ENCODE measurements at places on chromosomes 4 and X.

GRCh38 chr4:4341861-4342650 lies 44.8 kb upstream of the NSG1 start:
- no peak for DNase-seq

- DNase-seq: no peak
Measured at GRCh38 chrX:154382483-154383069, 3.5 kb downstream of the EMD start.

DNA sequence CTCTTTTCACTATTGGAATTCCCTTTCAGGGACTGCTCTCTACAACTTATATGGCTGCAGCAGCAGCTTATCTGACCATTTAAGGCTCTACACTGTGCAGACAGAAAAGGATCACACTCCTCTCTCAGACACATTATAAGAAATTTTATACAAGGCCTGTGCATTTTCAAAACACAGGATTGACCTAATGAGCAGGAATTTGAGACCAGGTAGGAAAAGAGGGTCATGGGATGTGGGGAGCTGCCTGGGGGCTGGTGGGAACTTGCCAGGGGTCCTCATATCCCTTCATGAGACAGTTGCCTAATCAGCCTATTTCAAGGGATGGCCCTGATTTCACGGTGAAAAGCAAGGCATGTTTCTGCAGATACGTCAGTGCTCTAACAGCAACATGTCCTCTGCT lies 77.1 kb downstream of the SORBS2 start:
- DNase-seq: no peak

GRCh38 chr4:124629681-124630080 lies 82.9 kb downstream of the ANKRD50 start:
- DNase-seq: no peak

All from HCT116 (cell line).